Natural killer cell treated with Interleukin-12 subunit alpha and Interleukin-12 subunit beta and Interleukin-15 and Interleukin-18, amount 100 ng/mL, for 72 hours (primary cell): ENCODE measurements at places on chromosomes 5 and 9. TPM values are rescaled to one million over a fixed set of nuclear protein-coding genes. Genes with fewer than 3 reads are reported as not detected.
A peak's percentile ranks its signal among the peaks of the same experiment; 100 is the strongest.

Gene CYLC2
- not detected for total RNA-seq

Gene ARSI
- not detected for total RNA-seq

GRCh38 chr9:73143711-73144328 is 7.8 kb upstream of the ANXA1 start:
- H3K27me3 ChIP-seq, result no peaks in the 10 kb centered on the region
- H3K36me3 ChIP-seq, result peaks cover 4% of the 10 kb centered on the region
- DNase-seq, result no peak

Gene PCDHB3
- total RNA-seq, result not detected

DNA sequence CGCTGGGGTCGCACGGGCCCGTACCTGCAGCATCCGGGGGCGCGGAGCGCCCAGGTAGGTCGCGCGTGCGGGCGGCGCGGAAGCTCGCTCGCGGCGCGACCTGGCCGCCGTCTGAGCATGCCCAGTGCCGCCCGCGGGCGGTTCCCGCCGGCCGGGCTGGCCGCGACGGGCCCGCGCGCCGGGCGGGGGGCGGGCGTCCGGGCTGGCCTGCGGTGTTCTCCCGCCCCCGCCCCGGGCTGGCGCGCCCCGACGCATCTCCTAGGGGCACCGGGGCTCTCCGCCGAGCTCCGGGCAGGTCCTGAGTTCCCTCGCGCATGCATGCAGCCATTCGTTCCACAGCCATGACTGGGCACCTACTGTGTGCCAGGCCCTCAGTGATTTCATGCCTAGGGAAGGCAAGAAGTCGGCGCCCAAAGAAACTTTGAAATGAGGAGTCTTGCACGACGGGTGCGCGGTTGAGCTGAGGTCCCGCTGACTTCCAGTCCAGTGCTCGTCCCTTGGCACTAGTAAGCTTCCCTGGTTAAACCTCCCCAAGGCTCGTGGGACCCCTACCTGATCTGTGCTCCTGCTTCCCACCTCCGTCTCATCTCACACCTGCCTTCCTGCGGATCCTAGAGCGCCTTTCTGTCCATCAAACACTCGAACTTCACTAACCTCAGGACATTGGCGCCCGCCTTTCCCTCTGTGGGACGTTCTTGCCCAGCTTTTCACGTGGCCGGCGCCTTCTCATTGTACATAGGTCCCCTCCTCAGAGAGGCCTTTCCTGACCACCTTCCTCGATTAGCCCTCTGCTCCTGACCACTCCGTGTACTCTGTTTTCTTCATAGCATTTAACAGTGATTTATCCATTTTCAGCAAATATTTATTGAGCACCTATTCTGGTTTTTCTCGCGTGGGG is at the start of gene PTPN3:
PTPN3 (minus strand) TSS at position 113 of the 898 bp plus-strand sequence. CDS start 34,873 bp downstream, outside the sequence.
- peaks cover 33% of the 10 kb centered on the region for H3K27me3 ChIP-seq
- H3K27ac ChIP-seq, result no peak within 1 kb of the TSS
- no peaks in the 10 kb centered on the region for H3K4me1 ChIP-seq
- H3K36me3 ChIP-seq, result peaks cover 8% of the 10 kb centered on the region

GRCh38 chr5:54249210-54250028 is 61.0 kb downstream of the ARL15 start:
- H3K36me3 ChIP-seq, result no peaks in the 10 kb centered on the region
- no peak overlapping the region for H3K4me3 ChIP-seq
- H3K27ac ChIP-seq, result no peak overlapping the region
- no peaks in the 10 kb centered on the region for H3K27me3 ChIP-seq
- DNase-seq, result no peak

DNA sequence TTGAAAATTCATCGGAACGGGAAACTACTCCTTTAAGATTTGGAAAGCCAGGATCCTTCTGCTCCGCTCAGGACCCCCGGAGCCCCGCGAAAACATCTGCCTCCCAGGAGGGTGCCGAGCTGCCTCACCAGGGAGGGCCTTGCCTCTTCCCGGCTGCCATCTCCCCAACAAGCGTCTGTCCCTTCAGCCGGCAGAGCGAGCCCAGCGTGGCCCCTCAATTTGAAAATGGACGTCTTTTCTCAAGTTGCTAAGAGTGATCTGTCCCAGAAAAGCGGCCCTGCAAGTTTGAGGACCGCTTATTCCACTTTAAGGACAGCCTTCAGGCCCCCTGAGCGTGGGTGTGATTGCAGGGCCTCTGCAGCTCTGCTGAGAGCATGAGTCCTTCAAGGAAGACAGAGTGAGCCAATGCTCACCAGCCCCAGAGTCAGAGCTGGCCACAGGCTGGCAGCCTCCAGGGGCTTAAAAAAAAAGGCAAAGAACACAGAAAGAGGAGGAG is 101.3 kb downstream of the PHF2 start:
- H3K27me3 ChIP-seq, result no peaks in the 10 kb centered on the region
- peaks cover 3% of the 10 kb centered on the region for H3K4me1 ChIP-seq
- no peak overlapping the region for H3K27ac ChIP-seq
- peak; percentile 41 for DNase-seq
- no peaks in the 10 kb centered on the region for H3K36me3 ChIP-seq
- no peak overlapping the region for H3K4me3 ChIP-seq

DNA sequence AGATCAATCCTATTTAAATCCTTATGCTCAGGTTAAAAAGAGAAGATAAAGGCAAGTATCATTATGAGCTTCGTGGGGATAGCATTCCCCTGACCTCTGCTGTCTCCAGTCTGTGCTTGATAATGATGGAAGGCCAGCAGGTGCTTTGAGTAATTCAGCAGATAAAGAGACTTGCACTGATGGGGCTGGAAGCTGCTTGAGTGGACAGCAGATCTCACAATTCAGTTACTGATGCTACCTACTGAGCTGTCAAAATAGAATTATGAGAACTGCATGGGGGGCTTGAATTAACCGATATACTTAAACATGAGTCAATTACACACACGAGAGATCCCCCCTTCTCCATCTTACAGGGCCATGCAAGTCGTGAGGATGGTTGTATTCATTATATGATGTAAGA is 107.7 kb upstream of the GPR151 start:
- no peak for DNase-seq
- H3K27ac ChIP-seq, result no peak overlapping the region
- H3K4me3 ChIP-seq, result no peak overlapping the region

Gene MAMDC2
- not detected for total RNA-seq

DNA sequence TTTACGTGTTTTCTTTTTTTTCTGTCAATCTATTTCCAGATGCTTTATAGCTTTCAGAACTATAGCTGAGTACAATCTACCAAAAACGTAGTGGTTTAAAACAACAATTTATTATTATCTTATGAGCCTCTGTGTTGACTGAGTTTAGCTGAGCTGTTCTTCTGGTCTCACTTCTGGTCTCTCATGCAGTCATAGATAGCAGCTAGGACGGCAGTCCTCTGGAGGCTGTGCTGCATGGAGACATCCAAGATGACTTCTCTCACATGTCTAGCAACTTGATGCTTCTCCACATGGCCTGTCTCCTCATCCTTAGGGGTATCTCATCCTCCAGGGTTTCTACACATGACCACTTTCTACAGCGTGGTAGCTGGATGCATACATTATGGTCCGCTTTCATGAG is 22.0 kb upstream of the RAD23B start:
- no peaks in the 10 kb centered on the region for H3K36me3 ChIP-seq
- DNase-seq, result no peak
- peaks cover 2% of the 10 kb centered on the region for H3K27me3 ChIP-seq
- H3K4me3 ChIP-seq, result no peak overlapping the region
- peaks cover 12% of the 10 kb centered on the region for H3K4me1 ChIP-seq
- H3K27ac ChIP-seq, result peak overlapping the region; percentile 20

DNA sequence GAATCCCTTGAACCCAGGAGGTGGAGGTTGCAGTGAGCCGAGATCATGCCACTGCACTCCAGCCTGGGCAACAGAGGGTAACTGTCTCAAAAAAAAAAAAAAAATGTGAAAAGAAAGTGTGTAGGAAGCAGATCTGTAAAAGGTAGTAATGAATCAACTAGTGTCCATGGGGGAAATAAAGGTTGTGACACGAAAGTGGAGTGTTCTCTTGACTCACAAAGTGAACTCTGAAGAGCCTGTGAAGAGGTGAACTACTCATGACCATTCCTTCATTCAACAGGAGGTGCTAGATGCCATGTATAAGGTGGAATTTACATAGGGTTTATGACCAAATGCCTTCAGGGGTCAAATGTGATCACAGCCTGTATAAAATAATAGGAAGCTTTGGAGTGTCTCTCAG is 12.8 kb downstream of the IQGAP2 start:
- no peaks in the 10 kb centered on the region for H3K36me3 ChIP-seq
- H3K27ac ChIP-seq, result peak overlapping the region; percentile 38
- H3K4me3 ChIP-seq, result no peak overlapping the region
- H3K27me3 ChIP-seq, result no peaks in the 10 kb centered on the region

DNA sequence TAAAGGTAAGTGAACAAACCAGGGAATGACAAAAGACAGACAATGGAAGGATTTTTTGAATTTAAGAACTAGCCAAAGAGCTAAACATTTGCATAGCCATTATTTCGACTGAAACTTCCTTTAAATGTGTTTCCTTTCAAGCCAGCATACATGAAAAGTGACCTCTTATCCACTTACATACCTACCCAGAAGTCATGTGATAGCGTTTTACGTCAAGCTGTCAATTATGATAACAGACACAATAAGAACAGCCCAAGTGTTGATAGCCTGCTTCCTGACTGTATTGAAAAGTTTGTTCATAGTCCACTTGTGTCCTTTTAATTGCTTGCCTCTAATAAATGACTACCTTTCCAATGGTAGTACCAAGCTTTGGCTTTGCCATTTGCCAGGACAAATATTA is 206.0 kb downstream of the NFIB start:
- H3K27me3 ChIP-seq, result no peaks in the 10 kb centered on the region
- H3K4me1 ChIP-seq, result no peaks in the 10 kb centered on the region
- no peak for DNase-seq
- no peak overlapping the region for H3K27ac ChIP-seq
- H3K36me3 ChIP-seq, result no peaks in the 10 kb centered on the region
- H3K4me3 ChIP-seq, result no peak overlapping the region

GRCh38 chr5:180176191-180176590 is 32.8 kb downstream of the RASGEF1C start:
- no peak overlapping the region for H3K4me3 ChIP-seq
- peaks cover 9% of the 10 kb centered on the region for H3K27me3 ChIP-seq
- no peak overlapping the region for H3K27ac ChIP-seq
- DNase-seq, result no peak
- H3K36me3 ChIP-seq, result no peaks in the 10 kb centered on the region

GRCh38 chr5:147410496-147411358 is 99.1 kb downstream of the DPYSL3 start:
- no peaks in the 10 kb centered on the region for H3K4me1 ChIP-seq
- H3K4me3 ChIP-seq, result no peak overlapping the region
- H3K27ac ChIP-seq, result no peak overlapping the region
- H3K27me3 ChIP-seq, result peaks cover 3% of the 10 kb centered on the region
- no peaks in the 10 kb centered on the region for H3K36me3 ChIP-seq
- no peak for DNase-seq

DNA sequence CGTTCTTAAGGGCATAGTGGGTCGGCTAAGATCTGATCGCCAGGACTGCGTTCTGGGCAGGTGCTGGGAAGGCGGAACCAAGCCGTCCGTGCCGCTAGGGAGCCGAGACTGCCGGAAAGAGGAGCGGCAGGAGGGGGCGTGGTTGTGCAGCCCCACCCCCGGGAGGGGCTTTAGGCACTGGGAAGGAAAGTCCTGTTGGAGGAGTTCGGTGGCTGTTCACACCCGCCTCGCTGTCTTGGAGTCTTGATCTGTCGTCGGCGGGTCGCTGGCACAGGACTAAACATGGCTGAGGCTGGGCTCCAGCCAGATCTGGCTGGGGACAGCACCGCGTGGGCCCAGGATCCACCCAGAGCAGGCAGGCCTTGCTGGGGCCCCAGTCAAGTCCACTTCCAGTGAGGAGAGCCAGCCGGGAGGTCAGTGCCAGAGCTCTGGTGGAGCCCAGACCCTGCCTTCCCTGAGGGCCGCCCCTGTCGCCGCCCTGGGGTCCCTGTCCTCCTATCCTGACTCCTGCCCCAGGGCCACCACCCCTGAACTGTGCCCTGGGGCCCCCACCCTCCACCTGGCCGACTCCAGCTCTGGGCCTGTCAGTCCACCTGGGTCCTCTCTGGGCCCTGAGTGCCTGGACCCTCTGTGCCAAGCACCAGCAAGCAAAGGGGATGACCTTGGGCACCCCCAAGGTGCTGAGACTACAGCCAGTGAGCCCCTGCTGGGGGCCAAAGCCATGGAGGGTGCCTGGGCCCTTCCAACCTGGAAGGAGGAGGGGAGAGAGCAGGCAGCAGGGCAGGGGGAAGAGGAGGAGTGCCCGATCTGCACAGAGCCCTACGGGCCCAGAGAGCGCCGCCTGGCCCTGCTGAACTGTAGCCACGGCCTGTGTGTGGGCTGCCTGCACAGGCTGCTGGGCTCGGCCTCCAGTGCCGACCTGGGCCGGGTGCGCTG is 4.5 kb downstream of the RNF208 start:
- no peak overlapping the region for H3K4me3 ChIP-seq
- no peak overlapping the region for H3K27ac ChIP-seq
- H3K36me3 ChIP-seq, result no peaks in the 10 kb centered on the region

DNA sequence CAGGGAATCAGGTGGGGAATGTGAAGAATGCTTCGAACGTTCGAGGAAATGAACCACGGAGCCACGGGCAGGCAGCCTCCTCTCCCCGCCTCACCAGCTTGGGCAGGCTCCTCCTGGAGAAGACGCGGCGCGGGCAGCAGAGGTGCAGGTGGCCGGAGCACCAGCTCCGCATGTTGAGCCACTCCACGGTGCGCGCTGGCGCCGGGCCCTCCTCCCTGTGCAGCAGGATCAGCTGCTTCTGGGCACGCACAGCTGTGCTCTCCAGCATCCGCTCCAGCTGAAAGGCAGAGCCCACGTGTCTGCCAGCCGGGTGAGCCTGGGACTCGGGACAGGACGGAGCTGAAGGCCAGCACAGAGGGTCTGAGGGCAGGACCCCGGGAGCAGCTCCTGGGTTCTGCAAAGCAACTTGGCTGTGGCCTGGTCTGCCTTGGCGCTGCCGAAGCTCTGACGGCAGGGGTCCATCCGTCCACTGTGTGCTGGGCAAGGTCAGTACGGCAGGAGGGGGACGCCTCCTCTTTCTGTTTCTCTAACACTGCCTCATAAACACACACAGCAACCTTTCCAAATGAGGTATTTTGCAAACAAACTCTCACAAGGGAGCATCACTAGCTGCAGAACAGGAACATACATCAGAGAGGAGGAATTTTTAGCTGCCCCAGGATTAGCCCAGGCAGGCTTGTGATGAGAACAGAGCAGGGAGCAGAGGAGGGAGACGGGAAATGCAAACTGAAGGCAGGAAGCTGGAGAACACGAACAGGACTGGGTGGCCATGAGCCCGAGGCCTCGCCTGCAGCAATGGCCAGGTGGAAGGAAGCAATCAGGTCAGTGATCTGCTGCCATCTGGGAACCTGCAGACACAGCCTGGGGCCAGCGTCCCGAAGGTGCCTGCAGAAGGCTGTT is 20.1 kb upstream of the NSMF start:
- H3K4me1 ChIP-seq, result peaks cover 8% of the 10 kb centered on the region
- H3K36me3 ChIP-seq, result peaks cover 11% of the 10 kb centered on the region
- H3K27me3 ChIP-seq, result no peaks in the 10 kb centered on the region

DNA sequence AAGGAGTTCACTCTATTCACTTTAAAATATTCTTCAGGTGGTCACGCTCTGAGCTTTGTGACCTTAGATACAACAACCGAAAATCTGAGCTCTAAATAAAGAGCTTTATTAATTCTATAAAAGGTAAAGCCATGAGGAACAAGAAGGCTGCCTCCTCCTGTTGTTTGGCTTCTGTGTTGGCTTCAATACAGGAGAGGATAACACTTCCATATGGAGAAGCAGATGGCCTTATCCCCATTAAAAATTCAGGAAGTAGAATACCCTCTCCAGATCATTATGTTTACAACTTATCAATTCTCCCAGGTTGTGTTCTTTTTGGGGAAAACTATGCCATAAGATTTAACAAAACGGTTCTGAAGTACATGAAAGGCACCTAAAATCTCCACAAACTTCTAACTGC is 128.4 kb downstream of the TTC39B start:
- DNase-seq, result no peak
- H3K4me3 ChIP-seq, result no peak overlapping the region
- H3K27ac ChIP-seq, result no peak overlapping the region
- peaks cover 24% of the 10 kb centered on the region for H3K36me3 ChIP-seq

Gene MINAR2
- total RNA-seq, result not detected
